ENCODE measurements at places on chromosomes 7 and 10.

- DNase-seq, result no peak
Observed at GRCh38 chr10:22481687-22482539, 136.6 kb downstream of the SPAG6 start.

DNA sequence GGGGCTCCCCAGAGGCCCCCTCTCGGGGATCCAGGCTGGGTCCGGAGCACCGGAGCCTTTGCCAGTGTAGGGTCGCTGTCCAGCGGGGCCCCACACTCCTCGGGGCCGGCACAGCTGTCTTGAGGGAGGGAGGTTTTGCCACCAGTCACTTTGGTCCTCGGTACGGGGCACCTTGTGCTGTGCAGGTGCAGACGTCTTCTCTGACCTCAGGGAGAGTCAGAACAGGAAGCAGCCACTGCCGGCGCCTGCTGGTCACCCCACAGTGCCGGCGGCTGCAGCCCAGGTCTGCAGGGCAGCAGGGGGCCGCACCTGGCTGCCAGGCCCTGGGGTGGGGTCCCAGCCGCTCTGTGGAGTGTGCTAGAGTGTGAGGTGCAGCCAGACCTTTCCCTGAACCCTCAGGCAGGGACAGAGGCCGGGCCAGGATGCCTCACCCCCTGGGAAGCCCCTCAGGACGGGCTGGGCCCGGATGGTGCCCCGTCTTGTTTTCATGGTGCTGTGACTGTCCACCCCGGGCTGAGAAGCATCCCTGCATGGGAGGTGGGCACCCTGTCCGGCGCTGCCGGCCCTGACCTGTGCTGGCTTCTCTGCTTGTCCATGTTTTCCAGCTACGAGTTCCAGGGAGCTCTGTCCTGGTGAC lies 8.2 kb downstream of the MAFK start:
- DNase-seq, result no peak

DNA sequence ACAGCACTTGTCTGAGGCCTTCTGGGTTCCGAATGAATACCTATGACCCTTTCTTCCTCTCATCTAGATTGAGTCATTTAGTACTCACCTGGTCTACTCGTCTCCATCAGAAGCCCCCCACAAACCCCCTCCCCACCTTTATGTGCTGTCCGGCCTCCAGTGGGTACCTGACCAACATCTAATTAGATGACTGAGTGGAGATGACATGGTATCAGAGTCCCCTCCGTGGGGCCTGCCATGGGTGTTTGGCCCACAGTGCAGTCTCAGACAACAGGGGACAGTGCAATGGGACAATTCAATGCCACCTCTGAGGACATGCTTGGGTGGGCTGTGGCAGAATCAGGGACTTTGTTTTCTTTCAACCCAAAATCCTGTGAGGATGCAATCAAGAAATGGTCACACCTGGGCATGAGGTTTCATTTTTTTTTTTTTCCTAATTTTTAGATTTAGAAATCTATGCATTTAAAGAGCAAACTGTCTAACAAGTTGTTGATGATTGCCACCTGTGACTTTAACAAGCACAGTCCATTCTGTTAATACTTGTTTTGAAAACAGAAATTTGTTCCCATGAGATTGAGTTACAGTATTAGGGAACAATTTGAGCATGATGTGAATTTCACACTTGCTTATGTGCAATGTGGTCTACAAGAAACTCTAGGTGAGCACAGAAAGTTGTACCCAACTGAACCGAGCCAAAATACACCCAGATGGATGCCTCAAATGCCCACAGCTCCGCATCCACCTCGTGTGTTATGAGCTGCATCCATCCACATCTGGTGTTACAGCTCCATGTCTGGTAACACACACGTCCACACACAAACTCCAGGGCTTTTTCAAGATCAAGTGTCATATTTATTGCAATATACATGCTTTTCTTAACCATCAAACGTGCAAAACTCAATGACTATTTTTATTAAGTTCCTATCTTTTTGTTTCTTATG lies 27.5 kb downstream of the GPRIN2 start:
- no peak for DNase-seq

GRCh38 chr10:66671562-66671961 lies 254.3 kb upstream of the LRRTM3 start:
- no peak for DNase-seq

DNA sequence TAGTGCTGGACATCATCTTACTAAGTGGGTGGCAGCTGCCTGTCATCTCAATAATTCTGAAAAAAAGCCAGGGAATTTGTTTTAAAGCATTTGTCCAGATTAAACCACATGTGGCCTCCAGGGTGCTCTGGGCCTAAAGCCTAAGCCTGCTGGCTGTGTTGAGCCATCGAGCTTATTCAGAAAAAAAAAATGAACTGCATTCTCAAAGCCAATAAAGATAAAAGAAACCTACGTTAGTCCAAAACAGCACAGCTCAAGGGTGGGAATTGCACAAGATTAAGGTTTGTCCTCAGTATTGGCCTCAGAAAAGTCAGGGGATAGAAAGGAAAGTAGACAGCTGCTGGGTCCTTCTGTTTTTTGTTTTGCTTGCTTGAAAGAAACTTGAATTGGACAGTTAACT lies 22.6 kb upstream of the PRTFDC1 start:
- no peak for DNase-seq

- no peak for DNase-seq
Observed at GRCh38 chr7:109246330-109247077, 676.8 kb downstream of the DNAJB9 start.

- no peak for DNase-seq
Observed at GRCh38 chr7:46764100-46764936, 817.6 kb downstream of the TNS3 start.

Measured in GM13976 (cell line).